ENCODE measurements at places on chromosomes 7 and 10.
A peak's percentile ranks its signal among the peaks of the same experiment; 100 is the strongest.

DNA sequence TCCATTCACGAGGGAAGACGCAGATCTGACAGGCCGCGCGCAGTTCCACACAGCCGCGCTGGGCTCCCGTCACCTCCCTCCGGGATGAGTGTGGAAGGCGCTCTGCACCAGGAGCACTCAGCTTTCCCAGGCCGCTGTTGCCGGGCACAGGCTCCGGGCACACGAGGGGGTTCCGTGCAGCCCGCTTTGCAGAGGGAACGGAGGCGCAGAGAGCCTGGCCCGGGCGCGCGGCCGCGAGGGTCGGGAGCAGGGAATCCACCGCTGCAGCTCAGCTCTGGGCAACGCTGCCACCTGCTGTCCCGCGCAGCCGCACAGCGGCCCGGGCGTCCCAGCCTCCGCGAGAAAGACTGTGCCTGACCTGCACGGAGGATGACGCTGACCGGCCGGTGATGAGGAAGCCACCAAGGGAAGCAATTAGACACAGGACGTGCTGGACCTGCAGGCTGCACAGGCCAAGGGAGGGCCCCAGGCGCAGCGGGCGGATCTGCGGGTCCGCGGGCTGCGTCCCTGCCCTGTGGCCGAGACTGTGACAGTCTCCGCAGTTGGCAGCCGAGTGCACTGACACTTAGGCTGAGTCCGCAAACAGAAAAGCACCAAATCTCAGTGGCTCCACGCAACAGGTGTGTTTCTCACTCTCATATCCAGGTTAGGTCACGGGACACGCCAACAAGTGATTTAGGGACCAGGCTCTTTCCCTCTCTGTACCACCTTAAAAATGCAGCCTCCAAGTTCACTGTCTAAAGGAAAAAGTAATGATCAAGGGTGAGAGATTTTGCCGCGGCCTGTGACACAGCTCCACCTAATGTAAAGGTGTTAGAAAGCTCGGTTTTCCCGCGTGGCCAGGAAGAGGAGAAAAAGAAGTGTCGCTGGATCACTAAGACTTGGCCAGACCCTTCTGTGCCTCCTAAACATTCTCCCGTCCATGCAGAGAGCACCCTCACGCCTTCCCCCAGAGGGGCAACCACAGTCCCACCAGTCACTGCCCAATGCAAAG, 94.5 kb downstream of the SEC61G start:
- no peak for DNase-seq

GRCh38 chr10:32970910-32971309, 12.9 kb upstream of the ITGB1 start:
- DNase-seq, result no peak

- DNase-seq, result no peak
Observed at GRCh38 chr10:78307576-78307975, 273.9 kb downstream of the RPS24 start.

DNA sequence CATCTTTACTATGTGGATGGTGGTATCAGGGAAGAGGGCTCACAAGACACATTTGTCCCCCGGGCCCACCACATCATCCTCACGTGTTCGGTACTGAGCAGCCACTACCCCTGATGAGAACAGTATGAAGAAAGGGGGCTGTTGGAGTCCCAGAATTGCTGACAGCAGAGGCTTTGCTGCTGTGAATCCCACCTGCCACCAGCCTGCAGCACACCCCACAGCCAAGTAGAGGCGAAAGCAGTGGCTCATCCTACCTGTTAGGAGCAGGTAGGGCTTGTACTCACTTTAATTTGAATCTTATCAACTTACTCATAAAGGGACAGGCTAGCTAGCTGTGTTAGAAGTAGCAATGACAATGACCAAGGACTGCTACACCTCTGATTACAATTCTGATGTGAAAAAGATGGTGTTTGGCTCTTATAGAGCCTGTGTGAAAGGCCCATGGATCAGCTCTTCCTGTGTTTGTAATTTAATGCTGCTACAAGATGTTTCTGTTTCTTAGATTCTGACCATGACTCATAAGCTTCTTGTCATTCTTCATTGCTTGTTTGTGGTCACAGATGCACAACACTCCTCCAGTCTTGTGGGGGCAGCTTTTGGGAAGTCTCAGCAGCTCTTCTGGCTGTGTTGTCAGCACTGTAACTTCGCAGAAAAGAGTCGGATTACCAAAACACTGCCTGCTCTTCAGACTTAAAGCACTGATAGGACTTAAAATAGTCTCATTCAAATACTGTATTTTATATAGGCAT, 9.1 kb upstream of the CSGALNACT2 start:
- DNase-seq, result no peak

DNA sequence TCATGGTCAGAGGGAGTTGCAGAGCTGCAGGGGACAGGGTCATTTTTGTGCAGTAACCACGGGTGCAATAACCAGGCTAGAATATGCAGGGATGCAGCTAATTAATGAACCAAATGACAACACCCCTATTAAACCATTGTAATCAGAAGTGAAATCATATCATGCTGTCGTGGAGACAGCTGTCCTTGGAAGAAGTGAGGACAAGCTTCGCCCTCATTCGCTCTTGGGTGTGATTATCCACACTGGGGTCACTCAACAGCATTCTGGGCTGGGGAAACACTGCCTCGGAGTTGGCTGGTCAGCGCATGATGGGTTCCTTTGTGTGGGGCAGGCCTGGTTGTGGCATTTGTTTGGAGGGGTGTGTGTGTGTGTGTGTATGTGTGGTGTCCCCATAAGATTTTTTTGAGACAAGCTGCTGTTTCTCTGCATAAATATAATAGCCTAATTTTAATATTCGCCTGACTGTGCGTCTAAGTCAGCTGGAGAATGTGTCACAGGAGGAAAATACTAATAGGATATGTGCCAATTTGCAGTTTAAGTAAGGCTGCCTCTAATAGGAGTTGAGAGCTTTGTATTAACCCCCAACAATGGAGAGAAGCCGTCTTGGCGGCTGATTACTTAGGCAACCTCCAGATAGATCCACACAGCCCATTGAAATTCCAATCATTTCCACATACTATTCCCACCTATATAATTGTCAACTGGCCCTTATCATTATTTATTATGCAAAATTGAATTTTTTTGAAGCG, 149.4 kb downstream of the DNAJB6 start:
- no peak for DNase-seq

- no peak for DNase-seq
Observed at GRCh38 chr10:79068203-79068561, 584 bp upstream of the ZMIZ1 start.

GRCh38 chr10:48233559-48234005, 40.9 kb downstream of the FRMPD2 start:
- DNase-seq, result no peak

DNA sequence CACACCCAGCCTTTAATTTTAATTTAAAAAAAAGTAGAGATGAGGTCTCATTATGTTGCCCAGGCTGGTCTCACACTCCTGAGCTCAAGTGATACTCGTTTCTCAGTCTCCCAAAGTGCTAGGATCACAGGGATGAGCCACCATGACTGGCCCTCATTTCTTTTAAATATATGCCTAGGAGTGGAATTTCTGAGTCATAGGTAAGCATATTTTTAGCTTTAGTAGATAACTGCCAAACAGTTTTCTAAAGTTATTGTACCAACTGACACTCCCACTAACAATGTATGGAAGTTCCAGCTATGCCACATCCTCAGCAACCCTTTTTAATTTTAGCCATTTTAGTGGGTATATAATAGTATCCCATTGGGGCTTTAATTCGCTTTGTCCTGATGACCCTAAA, 13.8 kb upstream of the PPIF start:
- DNase-seq, result no peak

GRCh38 chr7:135789956-135790355, 41.3 kb upstream of the FAM180A start:
- DNase-seq, result no peak

GRCh38 chr7:131106681-131107336, 220.9 kb upstream of the MKLN1 start:
- DNase-seq, result peak; percentile 54

GRCh38 chr7:100863406-100863950, 3.7 kb upstream of the TRIP6 start:
- DNase-seq, result no peak

DNA sequence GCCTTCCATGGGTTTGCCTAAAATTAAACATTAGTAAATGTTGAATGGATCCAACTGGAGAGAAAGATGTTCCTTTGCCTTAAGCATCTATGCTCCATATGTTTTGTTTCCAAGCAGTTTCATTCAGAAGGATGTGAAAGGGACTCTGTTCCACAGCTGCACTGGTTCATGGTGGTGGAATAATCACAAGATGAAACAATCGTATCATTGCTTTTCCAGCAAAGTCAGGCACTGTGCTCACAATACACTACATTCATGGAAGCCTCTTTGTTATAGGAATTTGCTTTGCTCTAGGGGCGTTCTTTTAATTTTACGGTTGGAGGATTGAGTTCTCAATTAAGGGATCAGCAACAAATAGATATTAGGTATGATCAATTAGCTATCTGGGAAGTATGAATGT, 33.8 kb downstream of the RAMP3 start:
- no peak for DNase-seq

- no peak for DNase-seq
Observed at GRCh38 chr7:92797693-92798092, 38.7 kb downstream of the CDK6 start.

DNA sequence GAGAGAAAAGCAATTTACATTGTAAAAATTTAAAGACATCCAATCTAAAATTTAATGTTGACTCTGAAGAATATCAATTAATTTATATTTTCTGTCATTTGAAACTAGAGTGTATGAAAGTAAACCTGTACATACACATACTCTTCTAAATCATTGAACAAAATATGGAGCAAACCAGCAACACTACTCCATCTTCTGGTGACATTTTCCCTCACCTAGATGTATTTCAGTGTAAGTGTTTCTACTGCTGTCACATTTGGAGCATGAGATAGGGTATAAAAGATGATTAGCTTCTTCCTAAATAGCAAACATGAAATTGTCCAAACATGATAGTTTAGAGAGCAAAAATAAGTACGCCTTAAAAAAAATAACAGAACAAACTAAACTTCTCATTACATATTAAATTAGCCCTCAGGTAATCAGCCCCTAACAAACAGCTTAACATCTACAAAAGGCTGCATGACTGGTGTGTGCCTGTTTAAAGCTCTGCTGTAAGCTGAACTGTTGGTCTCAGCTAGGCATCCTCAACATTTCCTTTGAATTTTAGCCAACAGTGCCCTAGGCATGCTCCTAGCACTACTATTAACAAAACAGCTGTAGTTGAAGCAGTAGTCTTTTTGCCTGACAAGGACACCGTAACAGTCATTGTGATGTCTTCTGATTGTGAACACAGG, 189.8 kb downstream of the CTNNA3 start:
- DNase-seq, result no peak

DNA sequence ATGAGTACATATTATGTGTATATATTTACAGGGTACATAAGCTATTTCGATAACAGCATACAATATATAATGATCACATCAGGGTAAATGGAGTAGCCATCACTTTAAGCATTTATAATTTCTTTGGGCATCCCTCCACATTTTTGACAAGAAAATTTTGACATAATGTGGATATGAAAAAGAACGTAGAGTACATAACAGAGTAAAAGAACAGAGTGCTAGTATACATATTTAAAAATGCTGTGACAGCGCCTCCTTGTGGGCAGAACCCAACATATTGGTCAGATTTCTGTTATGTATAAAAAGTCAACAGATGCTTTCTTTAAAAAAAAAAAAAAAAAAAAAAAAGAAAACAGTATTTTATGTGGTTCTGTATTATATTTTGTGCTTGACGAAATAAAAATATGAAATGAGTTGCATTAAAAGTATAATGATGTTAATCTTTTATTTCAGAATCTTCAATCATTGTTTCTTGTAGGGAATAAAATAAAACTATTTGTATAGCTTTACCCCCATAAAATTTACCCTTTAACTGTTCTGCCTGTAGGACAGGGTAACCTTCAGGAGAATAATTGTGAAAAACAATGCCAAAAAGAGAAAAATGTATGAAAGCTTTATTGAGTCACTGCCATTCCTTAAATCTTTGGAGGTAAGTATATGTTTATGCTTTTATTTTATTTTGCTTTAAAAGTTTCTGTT, 18.3 kb upstream of the HBP1 start:
- peak; percentile 89 for DNase-seq

DNA sequence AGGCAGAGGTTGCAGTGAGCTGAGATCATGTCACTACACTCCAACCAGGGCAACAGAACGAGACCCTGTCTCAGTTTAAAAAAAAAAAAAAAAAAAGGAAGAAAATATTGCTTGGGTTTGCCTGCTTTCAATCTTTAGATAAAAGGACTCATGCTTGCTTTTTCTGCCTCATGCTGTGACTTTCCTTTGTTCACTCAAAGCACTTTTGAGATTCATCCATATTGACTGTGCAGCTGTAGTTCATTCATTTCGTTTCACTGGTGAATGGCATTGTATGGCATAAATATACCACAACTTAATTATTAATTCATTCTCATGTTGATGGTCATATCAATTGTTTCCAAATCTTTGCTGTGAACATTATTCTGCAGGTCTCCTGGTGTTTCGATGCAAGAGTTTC, 97.6 kb upstream of the NFE2L3 start:
- DNase-seq, result no peak

Data from hematopoietic multipotent progenitor cell treated with erythropoietin and hydrocortisone succinate and interleukin-3 and kit ligand, for 15 days (in vitro differentiated cells).